ENCODE measurements at places on chromosomes 13 and 19.
A peak's percentile ranks its signal among the peaks of the same experiment; 100 is the strongest.

DNA sequence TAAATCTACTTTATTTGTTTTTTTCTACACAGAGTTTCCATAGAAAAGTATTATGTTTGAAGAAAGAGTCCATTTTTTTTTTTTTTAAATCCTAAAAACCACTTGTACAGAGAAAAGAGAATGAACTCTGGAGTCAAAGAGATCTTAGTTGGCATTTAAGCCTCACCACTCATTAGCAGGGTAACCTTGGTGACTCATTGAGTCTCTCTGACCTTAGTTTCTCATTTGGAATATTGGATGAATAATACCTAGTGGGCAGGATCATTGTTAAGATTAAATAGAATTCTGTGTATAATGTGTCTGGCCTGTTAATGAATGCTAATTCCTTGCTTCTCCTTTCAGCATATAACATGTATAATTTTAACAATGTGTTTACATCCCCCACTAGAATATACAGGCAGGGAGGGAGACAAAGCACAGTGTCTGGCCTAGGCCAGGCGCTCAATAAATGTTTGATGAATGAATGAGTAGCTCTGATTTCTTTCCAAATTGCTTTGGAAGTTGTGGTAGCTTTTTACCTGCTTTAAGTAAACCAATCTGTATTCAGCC is 48.7 kb upstream of the MYCBP2 start:
- no peak for DNase-seq

DNA sequence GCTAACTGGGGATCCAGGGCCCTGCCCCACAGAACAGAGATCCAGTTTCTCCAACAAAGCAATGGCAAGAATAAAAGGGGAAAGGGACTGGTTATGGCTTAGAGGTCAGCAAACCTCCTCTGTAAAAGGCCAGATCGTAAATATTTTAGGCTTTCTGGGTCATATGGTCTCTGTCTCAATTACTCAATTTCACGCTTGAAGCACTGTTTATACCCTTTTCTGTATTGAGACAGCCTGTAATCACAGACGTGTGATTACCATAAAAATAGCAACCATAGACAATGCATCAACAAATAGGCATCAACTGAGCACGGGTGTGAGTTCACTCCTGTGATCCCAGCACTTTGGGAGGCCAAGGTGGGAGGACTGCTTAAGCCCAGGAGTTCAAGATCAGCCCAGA is 9.3 kb downstream of the RAB3D start:
- no peak for DNase-seq

GRCh38 chr13:91372911-91373310 is 25.4 kb downstream of the MIR17HG start:
- DNase-seq: no peak

GRCh38 chr19:46147166-46147740 is 785 bp upstream of the IGFL2 start:
- no peak for DNase-seq

DNA sequence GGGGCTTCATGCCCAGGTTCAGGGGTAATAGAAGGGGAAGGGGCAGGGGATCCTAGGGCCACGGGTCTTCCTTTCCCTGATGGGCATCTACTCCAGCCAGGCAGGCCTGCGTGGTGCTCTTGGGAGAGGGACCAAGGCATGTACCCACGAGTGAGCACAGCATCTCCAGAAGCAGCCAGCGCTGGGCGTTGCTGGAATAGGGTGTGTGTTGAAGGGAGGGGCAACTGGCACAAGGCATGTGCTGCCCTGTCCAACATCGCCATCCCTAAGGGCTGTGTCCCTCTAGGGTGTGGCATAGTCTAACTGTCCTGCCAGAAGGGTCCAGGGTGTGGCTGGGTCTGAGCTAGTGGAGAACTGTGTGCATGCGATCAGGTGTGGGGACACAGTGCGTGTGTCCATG is 2.9 kb downstream of the NOTCH3 start:
- no peak for DNase-seq

DNA sequence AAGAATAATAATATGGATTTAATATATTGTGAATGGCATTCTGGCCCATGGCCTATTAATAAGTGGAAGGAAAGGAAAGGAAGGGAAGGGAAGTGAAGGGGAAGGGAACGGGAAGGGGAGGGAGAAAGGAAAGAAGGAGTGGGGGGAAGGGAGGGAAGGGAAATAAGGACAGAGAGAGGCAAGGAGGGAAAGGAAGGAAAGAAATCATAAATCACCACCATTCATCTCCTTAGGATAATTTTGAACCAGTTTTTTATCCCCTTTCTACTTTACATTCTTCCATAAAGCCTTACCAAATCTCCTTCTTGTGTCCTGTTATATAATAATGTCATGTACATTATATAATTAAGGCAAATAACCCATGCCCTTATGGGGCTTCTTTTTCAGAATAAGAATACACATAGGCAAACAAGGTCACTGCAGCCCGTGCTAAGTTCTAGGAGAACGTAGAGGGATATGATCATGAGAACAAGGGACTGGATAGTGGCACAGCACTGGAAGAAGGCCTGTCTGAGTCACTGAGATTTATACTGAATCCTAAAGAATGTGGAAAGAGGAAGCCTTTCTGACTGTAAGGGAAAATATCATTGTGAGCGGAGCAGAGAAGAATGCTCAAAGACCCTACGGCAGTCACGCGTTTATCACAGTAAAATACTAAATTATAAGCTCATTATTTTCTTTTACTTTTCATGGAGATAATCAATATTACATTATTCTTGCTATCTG is 444.5 kb upstream of the GPC6 start:
- DNase-seq: no peak

DNA sequence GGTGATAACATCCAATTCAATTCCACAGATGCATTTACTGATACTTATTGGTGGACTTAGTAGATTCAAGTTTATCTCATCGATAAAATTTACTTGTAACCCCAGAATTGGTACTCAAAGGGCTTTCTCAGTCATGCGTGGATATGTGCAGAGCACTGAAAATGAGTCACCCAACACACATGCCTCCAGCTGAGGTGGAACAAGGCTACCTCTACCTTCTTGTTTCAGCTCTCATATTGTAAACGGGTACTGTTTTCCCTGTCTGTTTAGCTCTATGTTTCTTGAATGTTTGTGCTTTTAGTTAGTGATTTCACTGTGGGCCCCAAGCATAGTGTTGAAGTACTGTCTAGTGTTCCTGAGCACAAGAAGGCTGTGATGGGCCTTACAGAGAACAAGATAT is 1.5 kb downstream of the LRRC63 start:
- no peak for DNase-seq

- DNase-seq: no peak
These were observed 5.6 kb downstream of the ARGLU1 start for GRCh38 chr13:106562301-106562700.

DNA sequence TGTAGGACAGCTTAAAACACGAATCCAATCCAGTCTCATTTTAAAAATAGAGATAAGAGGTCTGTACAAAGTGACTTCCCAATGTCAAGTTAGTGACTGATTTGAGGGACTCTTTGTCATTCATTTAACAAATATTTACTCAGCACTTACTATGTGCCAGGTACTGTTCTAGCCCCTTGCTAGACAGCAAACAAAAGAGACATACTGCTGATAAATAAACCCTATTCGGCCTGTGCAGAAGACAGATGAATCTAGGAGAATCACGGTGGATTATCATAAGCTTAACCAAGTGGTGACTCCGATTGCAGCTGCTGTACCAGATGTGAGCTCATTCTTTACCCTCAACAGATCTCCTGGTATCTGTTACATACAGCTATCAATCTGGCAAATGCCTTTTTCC is 6.4 kb upstream of the ELF1 start:
- DNase-seq: no peak

GRCh38 chr13:106061781-106062180 is 473.7 kb downstream of the EFNB2 start:
- no peak for DNase-seq

DNA sequence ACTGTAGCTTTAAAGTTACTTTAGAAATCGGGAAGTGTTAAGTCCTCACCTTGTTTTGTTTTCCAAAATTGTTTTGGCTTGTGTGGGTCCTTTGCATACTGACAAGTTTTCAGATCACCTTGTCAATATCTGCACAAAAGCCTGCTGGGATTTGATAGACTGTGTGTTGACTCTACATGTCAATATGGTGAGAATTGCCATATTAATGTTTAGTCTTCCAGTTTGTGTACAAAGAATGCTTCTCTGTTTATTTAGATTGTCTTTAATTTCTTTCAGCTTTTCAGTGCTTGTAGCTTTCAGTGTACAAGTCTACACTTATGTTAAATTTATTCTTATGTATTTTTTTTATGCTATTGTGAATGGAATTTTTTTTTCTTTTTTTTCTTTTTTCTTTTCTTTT is 50.2 kb downstream of the SIPA1L3 start:
- DNase-seq: no peak

DNA sequence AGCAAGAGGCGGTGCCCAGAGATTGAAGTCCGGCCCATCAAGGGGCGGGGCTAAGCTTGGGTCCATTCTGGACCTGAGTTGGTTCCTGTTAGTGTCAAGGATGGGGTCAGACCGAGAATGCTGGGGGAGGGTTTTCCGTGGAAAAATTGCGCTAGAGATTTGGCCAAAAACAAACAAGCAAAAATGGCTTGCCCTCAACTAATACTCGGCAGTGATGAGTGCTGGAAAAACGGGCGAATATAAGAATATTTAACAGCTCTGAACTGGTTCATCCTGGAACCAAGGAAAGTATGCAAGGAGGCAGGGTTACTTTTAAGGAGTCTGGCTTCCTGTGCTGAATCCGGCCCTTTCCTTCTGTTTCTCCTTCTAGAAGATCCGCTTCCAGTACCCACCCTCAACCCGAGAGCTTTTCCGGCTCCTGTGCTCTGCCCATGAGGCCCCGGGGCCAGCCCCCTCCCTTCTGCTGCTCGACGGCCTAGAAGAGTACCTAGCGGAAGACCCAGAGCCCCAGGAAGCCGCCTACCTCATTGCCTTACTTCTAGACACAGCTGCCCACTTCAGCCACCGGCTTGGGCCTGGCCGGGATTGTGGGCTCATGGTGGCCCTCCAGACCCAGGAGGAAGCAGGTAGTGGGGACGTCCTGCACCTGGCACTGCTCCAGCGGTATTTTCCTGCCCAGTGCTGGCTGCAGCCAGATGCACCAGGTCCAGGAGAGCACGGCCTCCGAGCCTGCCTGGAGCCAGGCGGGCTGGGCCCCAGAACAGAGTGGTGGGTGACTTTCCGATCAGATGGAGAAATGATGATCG is 880 bp downstream of the SWSAP1 start:
- peak; percentile 26 for DNase-seq

- no peak for DNase-seq
These were observed 19.3 kb downstream of the RNASEH2B start for GRCh38 chr13:50928659-50929462.

DNA sequence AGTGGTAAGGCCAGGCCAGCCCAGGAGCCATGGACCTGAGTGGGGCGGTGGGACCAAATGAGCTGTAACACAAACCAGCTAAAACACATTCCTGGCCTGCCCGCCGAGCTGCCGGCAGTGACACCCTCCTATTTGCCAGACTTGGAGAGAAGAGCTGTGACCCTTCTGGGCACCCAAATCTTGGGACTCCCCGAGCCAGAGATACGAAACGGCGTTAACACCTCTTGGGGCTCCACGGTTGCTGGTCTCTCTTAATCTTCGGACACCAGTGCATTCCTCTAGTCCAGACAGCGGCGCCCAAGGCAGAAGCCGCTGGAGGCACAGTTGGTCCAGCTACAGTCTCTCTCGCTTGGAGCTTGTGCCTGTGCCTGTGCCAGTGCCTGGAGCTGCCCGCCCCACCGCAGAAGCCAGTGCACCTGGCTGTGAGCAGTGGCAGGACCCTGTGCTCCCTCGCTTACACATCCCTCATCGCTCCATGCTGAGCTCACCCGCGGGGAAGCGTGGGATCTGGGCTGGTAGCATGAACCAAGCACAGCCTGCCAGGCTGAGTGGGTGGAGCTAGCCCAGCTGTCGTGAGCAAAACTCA is 147.2 kb upstream of the KLHL1 start:
- DNase-seq: no peak

Measured in NCI-H1092 (cell line).